ENCODE measurements at places on chromosomes 2 and 18.

DNA sequence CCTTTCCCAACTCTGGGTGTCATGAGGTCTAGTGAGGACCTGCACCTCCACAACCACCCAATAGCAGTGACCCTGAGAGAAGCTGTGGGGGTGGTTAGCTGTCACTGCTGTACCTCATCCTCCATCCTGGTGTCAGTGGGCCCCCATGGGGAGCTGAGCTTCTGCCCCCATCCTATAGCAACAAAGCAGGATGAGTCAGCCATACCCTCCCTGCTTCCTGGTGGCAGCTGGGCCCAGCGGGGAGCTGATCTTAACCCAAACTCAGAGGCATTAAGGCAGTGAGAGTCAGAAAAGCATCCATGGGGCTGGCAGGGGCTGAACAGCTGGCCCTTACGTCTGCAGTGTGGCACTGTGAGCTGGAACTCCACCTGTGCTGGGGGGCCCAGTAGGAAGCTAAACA, 247.8 kb upstream of the HDAC4 start:
- DNase-seq: no peak

DNA sequence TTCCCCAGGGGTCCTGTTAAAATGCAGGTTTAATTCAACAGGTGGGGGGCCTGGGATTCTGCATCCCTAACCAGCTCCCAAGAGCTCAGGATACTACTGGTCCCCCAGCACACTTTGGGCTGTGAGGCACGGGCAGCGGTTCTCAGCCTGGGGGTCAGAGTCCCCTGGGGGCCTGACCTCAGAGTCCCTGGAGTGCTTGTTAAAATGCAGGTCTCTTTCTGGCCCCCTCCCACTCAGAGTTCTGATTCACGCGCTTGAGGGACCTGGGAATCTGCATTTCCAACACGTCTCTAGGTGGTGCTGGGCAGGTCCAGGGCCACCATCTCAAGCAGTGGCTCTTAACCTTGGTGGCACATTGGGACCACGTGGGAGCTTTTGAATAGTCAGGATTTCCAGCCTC, 2.8 kb upstream of the OTOS start:
- no peak for DNase-seq

DNA sequence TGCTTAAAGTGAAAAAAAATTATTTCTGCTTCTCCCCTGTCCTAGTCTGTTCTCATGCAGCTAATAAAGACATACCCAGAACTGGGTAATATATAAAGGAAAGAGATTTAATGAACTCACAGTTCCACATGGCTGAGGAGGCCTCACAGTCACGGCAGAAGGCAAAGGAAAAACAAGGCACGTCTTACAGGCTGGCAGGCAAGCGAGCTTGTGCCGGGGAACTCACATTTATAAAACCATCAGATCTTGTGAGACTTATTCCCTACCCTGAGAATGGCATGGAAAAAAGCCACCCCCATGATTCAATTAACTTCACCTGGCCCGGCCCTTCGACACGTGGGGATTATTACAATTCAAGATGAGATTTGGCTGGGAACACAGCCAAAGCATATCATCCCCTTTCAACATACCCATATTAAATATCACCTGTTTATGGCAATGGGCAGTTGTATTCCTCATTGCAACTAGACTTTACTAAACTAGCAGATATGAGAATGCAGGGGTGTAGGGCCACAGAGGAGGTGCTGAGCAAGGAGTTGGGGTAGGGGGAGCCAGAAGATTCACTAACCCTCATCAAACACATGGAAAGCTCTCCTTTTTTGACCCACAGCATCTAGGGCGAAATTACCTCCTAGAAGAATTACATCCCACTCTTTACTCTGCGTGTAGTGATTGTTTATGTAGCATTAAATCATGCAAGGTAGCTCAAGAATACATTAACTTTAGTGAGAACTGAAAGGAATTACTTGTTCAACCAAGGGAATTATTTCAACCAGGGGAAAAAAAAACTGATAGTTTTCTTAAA, 183.3 kb upstream of the DOK6 start:
- no peak for DNase-seq

GRCh38 chr2:64700133-64700809, 46.6 kb upstream of the SERTAD2 start:
- no peak for DNase-seq

GRCh38 chr2:81481242-81481993, 1176.9 kb upstream of the LRRTM1 start:
- no peak for DNase-seq

- no peak for DNase-seq
Measured at GRCh38 chr2:134522496-134523455, 196.0 kb downstream of the TMEM163 start.

DNA sequence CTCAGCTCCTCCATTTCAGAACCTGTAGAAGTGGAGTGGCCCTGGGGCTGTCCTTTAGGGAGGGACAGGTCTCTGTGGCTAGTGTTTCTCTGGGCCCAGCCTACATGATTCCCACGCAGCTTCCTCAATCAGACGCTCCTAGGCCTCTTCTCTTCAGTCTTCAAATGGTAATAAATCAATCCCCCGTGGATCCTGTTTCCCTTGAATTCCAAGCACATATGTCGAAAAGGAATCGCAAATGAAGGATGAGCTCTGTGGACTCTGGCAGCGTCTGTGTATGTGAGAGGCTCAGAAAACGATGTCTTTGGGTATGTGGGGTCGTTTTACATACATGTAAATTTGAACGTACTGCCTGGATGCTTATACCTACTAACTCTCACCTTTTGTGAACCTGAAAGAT, 98.5 kb upstream of the ST8SIA3 start:
- no peak for DNase-seq

GRCh38 chr2:123961576-123961975, 63.5 kb upstream of the CNTNAP5 start:
- DNase-seq: no peak

DNA sequence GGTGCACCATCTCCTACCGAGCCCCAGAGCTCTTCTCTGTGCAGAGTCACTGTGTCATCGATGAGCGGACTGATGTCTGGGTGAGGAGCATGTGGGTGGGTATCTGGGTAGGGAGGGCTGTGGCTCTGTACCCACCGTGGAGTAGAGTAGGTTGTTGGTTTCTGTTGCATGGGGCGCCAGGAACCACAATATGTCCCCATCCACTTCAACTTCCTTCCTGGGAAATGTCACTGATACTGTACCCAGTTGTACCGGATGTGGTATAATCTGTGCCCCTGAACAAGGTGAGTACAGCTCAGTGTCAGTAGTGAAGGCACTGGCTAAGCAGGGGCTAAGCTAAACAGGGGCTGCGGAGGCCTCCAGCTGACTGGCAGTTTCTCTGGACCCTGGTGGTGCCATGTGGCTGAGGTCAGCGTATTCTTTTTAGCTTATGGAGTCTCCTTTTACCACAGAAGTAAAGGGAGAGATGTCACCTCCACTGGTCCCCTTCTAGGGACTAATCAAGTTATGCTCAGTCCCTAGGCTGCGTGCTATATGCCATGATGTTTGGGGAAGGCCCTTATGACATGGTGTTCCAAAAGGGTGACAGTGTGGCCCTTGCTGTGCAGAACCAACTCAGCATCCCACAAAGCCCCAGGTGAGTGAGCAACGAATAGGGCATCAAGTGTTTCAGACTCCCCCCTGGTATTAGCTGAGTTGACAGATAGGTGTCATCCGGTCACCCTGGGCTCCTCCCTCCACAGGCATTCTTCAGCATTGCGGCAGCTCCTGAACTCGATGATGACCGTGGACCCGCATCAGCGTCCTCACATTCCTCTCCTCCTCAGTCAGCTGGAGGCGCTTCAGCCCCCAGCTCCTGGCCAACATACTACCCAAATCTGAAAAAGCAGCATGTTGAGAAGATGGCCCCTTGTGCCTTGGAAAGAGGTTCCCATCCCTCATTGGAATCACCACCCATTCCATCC, 2.7 kb downstream of the STK16 start:
- DNase-seq: no peak

- no peak for DNase-seq
Measured at GRCh38 chr2:143694335-143694734, 565.1 kb downstream of the ARHGAP15 start.

- no peak for DNase-seq
Measured at GRCh38 chr18:3624935-3625741, 175.2 kb downstream of the TGIF1 start.

GRCh38 chr2:11713815-11714214, 32.6 kb upstream of the LPIN1 start:
- no peak for DNase-seq

DNA sequence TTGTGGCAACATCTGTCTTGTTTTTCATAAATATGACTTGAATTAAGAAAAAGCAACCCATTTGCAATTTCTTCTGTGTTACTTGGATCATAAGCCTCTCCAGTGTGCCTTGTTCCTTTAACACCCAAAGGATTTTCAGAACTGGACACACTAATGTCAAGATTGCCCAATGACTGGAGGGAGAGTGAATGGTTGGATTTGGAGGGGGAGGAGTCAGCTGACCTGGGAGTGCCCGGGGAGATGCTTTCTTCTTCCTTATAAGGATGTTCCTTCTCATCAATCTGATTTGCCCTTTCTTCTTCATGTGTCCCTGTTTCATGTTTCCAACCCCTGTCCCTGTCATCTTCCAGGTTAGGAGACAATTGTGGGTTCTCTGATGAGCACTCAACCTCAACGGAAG, 48.8 kb downstream of the ALPK2 start:
- DNase-seq: no peak

DNA sequence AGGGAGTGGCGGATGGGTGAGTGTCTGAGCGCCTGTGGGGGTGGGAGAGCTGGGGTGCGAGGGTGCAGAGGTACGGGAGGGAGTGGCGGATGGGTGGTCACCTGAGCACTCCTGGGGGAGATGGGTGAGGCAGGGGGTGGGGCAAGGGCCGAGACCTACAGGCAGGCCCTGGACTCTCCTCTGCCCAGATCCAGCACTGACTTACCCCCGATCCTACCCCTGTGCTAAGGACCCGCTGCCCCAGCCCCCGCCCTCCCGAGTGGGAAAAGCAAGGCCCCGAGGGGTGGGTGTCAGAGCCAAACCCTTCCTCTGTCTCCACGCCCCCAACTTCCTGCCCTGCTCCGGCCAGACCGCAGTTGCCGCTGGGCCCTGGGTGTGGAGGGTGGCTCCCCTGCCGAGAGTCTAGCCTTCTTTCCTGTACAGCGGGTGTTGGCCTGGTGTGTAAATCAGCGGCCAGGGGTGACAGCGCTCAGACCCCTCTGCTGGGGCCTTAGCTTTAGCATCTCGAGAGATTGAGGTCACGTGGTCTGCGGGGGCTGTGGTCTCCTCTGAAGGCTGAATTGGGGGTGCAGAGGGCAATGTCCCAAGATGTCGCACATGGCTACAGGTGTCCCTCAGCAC, 12.5 kb downstream of the BOK start:
- DNase-seq: no peak

GRCh38 chr2:174748948-174749347, 15.3 kb downstream of the CHRNA1 start:
- DNase-seq: no peak

DNA sequence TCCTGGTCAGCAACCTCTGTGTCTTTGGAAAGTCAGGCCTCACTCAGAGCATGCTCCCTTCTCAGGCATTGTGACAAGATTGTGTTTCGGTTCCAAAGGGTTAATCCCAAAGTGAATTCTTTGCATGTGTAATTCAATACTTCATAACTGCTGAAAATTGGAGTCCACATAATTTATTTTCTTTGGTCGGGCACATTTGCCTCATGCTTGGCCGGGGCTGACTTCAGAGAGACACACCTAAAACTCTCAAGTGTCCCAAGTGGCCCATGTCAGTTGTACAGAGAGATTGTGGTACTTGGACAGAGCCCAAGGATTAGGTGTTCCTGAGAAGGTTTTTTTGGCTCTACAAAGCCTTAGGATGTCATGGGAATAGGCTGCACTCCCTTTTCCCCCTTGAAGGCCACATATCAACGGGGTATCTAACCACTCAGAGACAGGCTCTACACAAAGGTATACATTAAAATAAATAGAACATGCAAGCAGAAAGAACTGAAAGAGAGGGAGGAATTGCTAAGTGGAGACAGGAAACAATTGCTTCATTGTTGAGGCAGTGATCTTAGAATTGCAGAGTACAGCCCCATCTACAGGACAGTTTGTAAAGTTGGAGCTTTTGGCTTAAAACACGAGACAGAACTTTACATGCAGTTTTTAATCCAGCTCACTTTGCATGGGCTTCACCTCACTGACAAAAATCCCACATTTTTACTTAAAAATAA, 1232.3 kb upstream of the ZEB2 start:
- no peak for DNase-seq

DNA sequence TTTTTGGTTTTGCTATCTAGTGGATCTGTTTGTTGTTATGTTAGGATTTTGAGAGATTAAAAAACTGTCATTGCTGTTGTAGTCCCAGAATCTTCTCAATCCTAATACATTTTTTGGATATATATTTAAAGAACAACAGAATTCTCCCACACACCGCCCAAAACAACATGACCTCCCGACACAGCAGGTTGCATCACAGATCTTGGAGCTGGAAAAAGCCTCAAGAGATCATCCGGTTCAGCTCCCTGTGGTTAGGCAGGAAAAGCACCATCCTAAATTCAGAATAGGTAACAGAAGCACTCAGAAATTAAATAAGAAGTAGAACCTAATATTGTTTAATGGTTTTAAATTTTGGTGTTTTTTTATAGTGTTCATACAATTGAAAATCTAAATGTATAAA, 251.4 kb upstream of the STON1 start:
- DNase-seq: no peak

GRCh38 chr18:36628435-36629137, 200.2 kb downstream of the TPGS2 start:
- DNase-seq: no peak

- DNase-seq: no peak
Measured at GRCh38 chr2:60268661-60269060, 284.8 kb downstream of the BCL11A start.

GRCh38 chr2:65137197-65137775, 7.4 kb upstream of the RAB1A start:
- DNase-seq: no peak
